ENCODE measurements at places on chromosomes 7 and 10. TPM values are rescaled to one million over a fixed set of nuclear protein-coding genes. Genes with fewer than 3 reads are reported as not detected.

The OPN4 gene
- total RNA-seq, result not detected

The ACSM6 gene
- total RNA-seq, result not detected

The CDHR3 gene
- 21.7 TPM for total RNA-seq

The CAV2 gene
- 11.5 TPM for total RNA-seq

The BET1 gene
- total RNA-seq, result 26.6 TPM

The IFT22 gene
- total RNA-seq, result 26.6 TPM

The ATRNL1 gene
- total RNA-seq, result 419 TPM

The ADAMTS14 gene
- total RNA-seq, result 1.2 TPM

The METTL27 gene
- total RNA-seq, result 2.5 TPM

The PNLIPRP3 gene
- not detected for total RNA-seq

The TDRD1 gene
- 0.45 TPM for total RNA-seq

The FAM25C gene
- total RNA-seq, result not detected

The LIPM gene
- total RNA-seq, result not detected

The NEBL gene
- total RNA-seq, result 38.9 TPM

The BAIAP2L1 gene
- total RNA-seq, result 1.3 TPM

The HHEX gene
- 2.1 TPM for total RNA-seq

The ACTL6B gene
- total RNA-seq, result 58.7 TPM

The IDI2 gene
- total RNA-seq, result not detected

The KCP gene
- total RNA-seq, result 3.4 TPM

The ARL4A gene
- total RNA-seq, result 51.3 TPM

The CNPY1 gene
- 19.4 TPM for total RNA-seq

The POMZP3 gene
- 4.3 TPM for total RNA-seq

The GPR85 gene
- total RNA-seq, result 58.8 TPM

The CALHM3 gene
- not detected for total RNA-seq

The TCERG1L gene
- 6.8 TPM for total RNA-seq

The SFTPA1 gene
- 4.4 TPM for total RNA-seq

The HOXA1 gene
- not detected for total RNA-seq

The HOXA10 gene
- total RNA-seq, result not detected

The PLCE1 gene
- 15.0 TPM for total RNA-seq

The FOXL3 gene
- total RNA-seq, result not detected

The LAMB1 gene
- 87.2 TPM for total RNA-seq

The SH2D4B gene
- 0.36 TPM for total RNA-seq

The CDK6 gene
- 81.6 TPM for total RNA-seq

The CYP3A7 gene
- total RNA-seq, result 0.45 TPM

The FKBP6 gene
- total RNA-seq, result not detected

The EBLN1 gene
- total RNA-seq, result not detected

The SRRM3 gene
- 16.3 TPM for total RNA-seq

The ARMC3 gene
- 7.8 TPM for total RNA-seq

The FAM131B gene
- total RNA-seq, result 42.6 TPM

The DLX6 gene
- total RNA-seq, result not detected

The CYP26A1 gene
- total RNA-seq, result 4.7 TPM

The NYAP1 gene
- 18.2 TPM for total RNA-seq

The TMEM236 gene
- 0.18 TPM for total RNA-seq

The VSTM4 gene
- 10.4 TPM for total RNA-seq

The CEP55 gene
- 6.4 TPM for total RNA-seq

The ASB4 gene
- 0.09 TPM for total RNA-seq

The CTAGE4 gene
- 1.4 TPM for total RNA-seq

The SPDYE9 gene
- not detected for total RNA-seq

The MBLAC1 gene
- total RNA-seq, result 2.4 TPM

The ALOX5 gene
- 2.0 TPM for total RNA-seq
